ENCODE measurements at places on chromosomes 7 and 10. TPM values are rescaled to one million over a fixed set of nuclear protein-coding genes. Genes with fewer than 3 reads are reported as not detected.

Gene CYP3A7
- not detected for total RNA-seq

GRCh38 chr10:91287912-91288311 lies 67.4 kb downstream of the PCGF5 start:
- DNase-seq = no peak

DNA sequence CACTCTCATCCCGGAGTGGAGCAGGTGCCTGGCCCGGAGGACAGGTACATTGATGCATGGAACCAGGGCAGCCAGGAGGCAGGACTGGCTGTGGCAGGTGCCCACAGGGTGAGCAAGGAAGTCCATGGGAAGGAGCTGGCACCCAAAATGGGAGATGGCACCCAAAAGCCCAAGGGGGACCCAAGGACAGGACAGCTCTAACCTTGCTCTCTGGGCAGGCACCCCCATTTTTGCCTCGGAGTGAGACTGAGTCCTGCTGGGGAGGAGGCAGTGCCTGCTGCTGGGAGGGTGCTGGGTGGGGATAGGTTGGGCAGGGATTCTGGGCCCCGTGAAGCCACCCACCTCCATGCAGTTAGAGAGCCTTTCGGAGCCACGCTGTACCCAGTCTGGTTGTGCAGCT lies 234.5 kb downstream of the TCERG1L start:
- DNase-seq = peak; percentile 36

DNA sequence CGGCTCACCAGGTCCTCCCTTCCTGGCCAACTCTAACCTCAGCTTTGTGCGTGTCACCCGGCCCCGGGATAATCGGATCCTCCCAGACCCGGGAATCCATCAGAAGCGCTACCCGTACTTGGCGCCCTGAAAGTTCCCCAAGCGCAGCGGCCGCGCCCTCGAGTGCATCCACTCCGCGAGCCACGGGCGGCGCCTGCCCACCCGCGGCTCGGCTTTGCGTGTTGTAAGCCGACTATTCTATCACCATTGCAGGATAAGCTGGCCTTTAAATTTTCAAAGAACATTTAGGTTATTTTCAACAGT lies 35.7 kb upstream of the EBLN1 start:
- DNase-seq = peak; percentile 83

Gene LRMDA
- total RNA-seq = 4.5 TPM

- no peak for DNase-seq
These were observed 309.5 kb upstream of the NPVF start for GRCh38 chr7:25537662-25538375.

GRCh38 chr7:156895024-156895780 lies 2.2 kb upstream of the LMBR1 start:
- no peak for DNase-seq

GRCh38 chr7:132519936-132520335 lies 56.3 kb downstream of the PLXNA4 start:
- no peak for DNase-seq

GRCh38 chr10:133163889-133164815 lies 4.1 kb downstream of the KNDC1 start:
- DNase-seq = peak; percentile 72

DNA sequence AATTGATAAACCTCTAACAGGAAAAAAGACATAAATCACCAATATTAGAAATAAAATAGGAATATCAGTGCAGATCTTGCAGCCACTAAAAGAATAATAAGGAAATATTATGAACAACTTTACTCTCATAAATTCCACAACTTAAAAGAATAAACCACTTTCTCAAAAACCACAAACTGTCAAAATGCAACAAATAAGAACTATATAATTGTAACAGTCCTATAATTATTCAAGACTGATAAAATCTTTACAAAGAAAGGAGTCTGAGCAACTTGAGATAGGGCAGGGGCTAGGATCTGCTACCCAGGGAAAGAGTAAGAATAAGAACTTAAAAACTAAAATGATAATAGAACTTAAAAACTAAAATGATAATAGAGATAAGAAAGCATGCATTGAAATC lies 169.5 kb upstream of the GDF10 start:
- DNase-seq = no peak

GRCh38 chr7:141354251-141354650 lies 197.0 kb upstream of the AGK start:
- no peak for DNase-seq

GRCh38 chr7:50791363-50791937 lies 8.8 kb upstream of the GRB10 start:
- DNase-seq = no peak

Gene SNCG
- 9.3 TPM for total RNA-seq

DNA sequence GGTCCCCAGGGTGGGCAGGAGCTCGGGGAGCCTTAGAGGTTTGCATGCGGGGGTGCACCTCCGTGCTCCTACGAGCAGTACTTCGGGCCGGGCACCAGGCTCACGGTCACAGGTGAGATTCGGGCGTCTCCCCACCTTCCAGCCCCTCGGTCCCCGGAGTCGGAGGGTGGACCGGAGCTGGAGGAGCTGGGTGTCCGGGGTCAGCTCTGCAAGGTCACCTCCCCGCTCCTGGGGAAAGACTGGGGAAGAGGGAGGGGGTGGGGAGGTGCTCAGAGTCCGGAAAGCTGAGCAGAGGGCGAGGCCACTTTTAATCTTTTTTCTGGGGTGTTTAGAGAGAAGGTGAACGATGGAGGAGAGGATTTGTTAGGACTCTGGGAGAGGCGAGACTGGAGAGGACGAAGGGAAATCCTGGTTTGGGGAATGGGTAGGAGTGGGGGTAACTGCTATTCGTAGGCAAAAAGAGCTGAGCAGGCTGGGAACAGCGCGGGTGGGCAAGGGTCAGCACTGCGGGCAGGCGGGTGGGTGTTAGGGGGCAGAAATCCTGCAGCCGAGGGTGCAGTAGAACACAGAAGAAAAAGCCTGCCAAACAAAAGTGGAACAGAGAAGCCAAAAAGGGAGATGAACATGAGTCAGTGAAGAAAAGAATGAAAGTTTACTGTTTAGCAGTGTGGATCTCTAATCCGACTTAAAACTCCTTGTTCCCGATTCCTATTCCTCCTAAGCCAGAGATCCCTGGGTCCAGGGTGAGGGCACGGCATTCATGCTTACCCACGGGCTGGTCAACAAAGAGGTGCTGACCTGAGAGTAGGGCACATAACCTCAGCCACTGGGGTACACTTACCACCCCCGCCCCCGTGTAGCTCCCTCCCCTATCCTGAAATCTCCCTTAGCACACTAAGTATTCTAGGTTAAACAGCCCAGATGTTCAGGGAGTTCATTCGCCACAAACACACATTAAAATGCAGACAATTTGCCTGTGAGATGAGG lies 26.9 kb downstream of the PRSS2 start:
- DNase-seq = no peak

GRCh38 chr7:145848691-145849090 lies 267.9 kb upstream of the CNTNAP2 start:
- no peak for DNase-seq

GRCh38 chr7:143408252-143408685 lies 387 bp downstream of the EPHA1 start:
- no peak for DNase-seq

DNA sequence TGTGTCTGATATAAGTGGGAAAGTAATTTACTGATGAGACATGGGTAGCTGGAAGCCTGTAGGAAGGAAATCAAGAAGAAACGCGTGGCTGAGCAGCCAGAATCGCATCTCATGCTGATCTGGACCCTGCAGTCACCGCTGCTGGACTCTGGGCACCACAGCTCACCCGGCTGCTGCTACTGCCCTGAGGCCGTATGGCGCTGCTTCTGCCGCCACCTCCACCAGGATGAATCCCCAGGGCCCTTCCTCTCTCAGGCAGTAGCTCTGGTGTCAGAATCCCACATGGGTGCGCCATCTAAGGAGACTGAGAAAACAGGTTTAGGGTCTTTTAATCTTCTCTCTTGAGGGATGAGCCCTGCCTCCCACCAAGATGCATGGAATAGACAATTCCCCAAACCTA lies 70.3 kb upstream of the AGK start:
- DNase-seq = peak; percentile 63

Gene FRMD4A
- 23.7 TPM for total RNA-seq

DNA sequence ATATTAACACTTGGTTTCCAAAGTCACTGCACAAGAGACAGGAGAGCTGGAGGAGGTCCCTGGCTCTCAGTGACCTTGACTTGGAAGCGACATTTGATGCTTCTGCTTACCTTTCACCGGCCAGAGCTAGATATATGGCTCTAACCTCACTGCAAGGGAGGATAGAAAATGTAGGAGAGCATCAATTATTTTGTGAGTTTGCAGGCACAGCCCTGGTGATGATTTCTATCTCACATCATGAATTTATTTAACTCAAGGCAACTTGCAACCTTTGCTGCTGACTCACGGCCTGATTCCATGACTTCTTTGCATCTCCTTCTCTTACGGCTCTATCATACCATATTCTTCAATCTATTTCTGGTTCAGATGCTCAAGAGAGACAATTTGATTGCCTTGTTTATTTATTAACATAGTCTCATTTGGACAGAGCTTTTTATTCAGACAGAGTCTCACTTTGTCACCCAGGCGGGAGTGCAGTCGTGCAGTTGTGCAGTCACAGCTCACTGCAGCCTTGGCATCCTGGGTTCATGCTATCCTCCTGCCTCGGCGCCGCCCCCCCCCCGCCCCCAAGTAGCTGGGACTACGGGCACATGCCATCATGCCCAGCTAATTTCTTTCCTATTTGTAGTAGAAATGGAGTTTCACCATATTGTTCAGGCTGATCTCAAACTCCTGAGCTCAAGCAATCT lies 196.0 kb downstream of the REEP3 start:
- no peak for DNase-seq

GRCh38 chr10:63522277-63522687 lies 1.1 kb downstream of the REEP3 start:
- DNase-seq = no peak

Gene MARCHF5
- total RNA-seq = 32.1 TPM

Gene UBN2
- 20.2 TPM for total RNA-seq

Gene LRRC72
- not detected for total RNA-seq

Gene CXCL12
- 121 TPM for total RNA-seq

Gene PSD
- 1.7 TPM for total RNA-seq

DNA sequence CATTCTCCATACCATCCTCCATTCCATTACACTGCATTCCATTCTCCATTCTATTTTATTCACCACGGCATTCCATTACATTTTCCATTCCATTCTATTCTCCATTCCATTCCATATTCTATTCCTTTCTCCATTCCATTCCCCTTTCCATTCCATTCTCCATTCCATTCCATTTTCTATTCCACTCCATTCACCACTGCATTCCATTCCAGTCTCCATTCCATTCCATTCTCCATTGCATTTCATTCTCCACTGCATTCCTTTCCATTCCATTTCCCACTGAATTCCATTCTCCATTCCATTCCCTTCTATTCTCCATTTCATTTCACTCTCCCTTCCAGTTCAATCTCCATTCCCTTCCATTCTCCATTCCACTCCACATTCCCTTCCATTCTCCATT lies 79.6 kb downstream of the NSUN6 start:
- no peak for DNase-seq

DNA sequence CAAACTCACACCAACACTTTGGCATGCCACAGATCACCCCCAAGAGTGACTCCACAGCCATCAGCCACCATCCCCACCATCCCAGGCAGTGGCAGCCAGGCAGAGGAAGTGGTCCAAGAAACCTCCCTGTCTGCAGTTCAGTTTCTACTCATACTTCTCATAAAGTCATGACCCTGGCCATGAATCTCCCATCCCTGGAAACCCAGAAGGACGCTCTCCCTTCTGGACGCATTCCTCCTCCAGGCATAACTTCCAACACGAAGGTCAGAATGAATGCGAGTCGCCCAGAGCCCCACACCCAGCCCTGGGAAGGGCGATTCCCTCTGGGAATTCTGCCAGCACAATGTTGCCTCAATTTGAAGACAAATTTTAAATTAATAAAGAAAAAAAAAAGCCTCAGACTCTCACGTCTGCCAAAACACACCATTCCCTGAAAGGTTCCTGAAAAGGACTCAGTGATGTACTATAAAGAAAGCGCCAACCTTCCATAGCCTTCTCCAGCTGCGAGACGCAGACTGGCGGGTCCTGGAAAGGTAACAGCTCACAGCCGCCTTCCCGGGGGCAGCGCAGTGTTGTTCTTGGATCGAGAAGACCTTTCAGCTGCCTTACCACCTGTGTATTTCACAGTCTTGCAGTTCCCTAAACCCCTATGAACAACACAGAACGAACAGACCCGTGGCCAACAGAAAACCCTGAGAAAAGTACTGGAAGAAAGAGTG lies 307.6 kb downstream of the FRMD4A start:
- DNase-seq = no peak

Gene CTAGE15
- not detected for total RNA-seq

DNA sequence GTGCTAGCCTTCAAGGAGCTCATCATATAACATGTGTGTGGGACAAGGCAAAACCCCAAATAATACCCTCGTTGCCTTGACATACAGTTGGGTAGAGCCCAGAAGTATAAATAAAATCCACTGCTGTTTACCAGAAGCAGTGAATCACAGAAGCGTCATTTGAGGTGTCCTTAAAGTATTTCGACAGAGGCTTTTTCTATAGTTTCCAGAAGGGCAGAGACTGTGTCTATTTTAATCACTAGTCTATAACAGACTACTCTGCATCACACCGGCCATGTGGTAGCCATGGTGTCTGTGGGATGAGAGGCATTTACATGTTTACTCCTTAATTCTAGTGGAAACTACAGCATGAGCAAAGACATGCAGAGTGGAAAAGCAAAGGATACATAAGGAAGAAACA lies 131.3 kb downstream of the CTTNBP2 start:
- no peak for DNase-seq

Measured in cardiac septum (tissue), 1 donor.